ENCODE measurements at places on chromosomes 4 and X. TPM values are rescaled to one million over a fixed set of nuclear protein-coding genes. Genes with fewer than 3 reads are reported as not detected.

Gene TSPAN7
- total RNA-seq, result 1.3 TPM

Gene GAGE12H
- not detected for total RNA-seq

Gene ANTXR2
- total RNA-seq, result 46.0 TPM

Gene INTU
- total RNA-seq, result 6.5 TPM

All from tracheal epithelial cell (primary cell).